ENCODE measurements at places on chromosomes 2 and 18.
A peak's percentile ranks its signal among the peaks of the same experiment; 100 is the strongest.

DNA sequence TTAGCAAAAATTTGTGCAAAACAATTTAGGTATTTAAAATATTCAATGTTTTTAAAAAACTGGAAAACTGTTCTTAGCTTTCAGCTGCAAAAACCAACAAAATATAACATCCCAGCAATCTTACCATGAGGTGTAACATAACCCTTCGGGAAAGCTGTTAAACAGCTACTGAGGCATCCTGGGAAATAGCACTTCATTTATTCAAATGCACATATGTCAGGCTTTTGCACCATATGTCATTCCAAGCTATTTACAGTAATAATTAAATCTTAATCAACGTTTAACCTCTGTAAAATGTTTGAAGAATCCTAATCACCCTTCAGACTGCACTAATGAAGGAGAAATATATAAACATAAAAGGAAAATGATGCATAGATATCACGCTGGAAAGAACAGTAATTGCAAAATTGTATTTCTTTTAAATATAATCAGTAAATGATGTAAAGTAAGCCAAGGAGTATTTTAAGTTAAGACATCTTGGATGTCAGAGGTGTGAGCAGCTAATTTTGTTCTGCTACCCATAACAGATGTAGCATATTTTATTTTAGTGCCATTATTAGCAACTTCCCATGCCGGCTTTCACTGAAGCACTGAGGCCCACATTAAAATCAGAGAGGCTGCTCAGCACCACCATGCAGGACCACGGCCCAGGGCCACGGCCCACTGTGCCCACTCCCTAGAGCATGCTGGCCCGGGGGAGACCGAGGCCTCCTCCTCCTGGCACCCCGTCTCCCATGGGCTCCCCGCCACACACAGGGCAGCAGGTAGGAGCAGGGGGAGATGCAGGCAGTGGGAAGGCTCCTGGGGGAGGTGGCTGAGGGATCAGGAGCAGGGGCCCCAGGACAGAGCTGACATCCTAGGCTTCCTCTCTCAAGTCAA lies 30.9 kb downstream of the EMX1 start:
- DNase-seq, result no peak

- DNase-seq, result peak; percentile 36
These were observed 24.7 kb upstream of the ANKRD62 start for GRCh38 chr18:12068950-12069320.

DNA sequence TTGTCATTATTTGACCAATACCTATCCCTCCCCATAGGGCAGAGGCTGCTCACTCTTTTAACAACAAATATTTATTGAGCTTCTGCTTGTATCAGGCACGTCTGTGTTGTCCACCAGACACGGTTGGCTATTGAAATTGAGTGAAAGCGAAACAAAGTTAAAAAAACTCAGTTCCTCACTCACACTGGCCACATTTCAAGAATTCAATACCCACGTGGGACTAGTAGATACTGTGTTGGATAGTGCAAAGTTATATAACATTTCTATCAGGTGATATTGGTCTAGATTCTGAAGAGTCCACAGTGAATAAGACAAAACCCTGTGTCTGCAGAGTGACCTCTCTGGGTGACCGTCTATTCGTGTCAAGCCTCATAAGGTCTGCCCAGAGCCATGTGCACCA lies 43.9 kb upstream of the GALR1 start:
- DNase-seq, result no peak

DNA sequence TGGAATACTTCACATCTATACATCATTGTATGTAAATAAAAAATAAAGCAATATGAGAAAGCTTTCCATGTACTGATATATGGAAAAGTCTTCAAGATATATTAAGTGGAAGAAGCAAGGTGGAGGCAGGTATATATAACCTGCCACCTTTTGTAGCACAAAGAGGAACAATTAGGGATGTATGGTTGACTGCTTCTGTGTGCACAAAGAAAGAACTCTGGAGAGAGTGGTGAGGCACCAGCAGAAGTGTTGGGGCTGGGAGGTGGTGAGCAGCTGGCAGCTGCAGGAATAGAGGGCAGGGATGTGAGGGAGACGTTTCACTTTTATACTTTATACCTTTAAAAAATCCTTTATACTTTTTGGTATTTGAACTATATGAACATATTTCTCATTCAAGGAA lies 26.1 kb downstream of the KIF5C start:
- DNase-seq, result no peak

DNA sequence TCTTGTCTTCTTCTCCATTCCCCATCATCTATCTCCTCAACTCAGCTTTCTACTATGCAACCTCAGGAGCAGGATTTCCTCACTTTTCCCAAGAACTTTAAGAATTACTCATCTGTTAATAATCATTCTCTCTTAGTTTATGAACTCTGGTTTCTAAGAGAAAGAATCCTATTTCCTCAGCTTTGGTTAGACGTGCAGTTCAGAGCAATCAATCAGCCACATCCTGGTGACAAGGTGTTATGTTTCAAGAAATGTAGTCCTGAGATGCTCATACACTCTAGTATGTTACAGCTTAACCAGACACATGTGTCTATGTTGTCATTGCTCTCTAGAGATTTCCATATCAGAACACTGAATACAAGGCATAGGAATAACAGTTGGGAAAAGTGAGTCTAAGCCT lies 277.9 kb downstream of the MBD2 start:
- no peak for DNase-seq

- DNase-seq, result no peak
These were observed 89.3 kb downstream of the TRIP12 start for GRCh38 chr2:229832510-229832898.

GRCh38 chr18:40673150-40673549 lies 1281.9 kb upstream of the PIK3C3 start:
- DNase-seq, result no peak

DNA sequence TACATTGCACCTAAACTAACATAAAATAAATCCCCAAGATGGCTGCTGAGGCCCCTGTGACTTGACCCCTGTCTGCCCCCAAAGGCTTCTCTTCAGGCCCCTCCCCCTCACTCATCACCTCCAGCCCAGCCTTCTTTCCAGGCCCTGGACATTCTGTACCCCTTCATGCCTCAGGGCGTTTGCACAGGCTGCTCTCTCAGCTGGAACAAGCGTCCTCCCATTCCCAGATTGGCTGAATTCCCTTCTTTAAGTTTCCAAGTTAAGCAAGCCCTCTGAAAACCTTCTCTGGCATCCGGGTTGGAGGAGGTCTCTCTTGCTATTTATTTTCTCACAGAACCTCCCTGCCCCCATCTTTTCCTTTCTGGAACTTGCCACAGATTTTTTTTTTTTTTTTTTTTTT lies 165.2 kb upstream of the BCL2L11 start:
- DNase-seq, result no peak

DNA sequence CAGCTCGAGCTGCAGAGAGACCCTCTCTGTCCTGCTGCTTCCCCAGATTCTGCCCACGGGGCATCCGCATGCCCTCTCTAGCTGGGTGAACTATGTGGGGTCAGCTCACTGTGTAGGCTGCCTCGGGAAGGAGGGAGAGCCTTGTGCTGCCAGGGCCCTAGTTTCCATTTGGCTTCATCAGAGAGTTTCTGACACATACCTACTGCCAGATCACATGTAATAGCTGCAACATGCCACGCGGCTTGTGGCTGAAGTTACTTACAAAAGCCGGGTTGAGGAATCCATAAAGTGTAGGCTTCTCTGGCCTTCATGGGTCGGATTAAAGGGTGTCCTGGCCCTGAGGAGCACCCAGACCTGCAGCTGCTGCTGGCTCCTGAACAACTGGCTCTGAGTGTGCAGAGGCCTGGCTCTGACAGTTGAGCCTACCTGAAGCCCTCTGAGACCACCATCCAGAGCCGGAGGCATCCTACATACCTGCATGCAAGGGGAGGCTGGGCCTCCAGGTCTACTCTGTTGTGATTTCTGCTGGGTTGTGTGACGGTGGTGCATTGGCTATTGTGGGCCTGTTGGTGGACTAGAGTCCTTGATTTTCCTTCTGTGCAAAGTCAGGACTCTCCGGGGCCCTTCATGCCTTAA lies 130.0 kb downstream of the SH3RF3 start:
- DNase-seq, result no peak

Data from right lung (tissue), 10 donors.